Activated CD8-positive, alpha-beta memory T cell treated with anti-CD3 and anti-CD28 coated beads for 1 hour (primary cell): ENCODE measurements at places on chromosomes 11 and 22.

- DNase-seq = no peak
These were observed 802 bp downstream of the KBTBD3 start for GRCh38 chr11:106076171-106076918.

- DNase-seq = no peak
These were observed 12.0 kb upstream of the APOL4 start for GRCh38 chr22:36213586-36213985.

GRCh38 chr22:19035474-19036228 is 86.6 kb downstream of the DGCR2 start:
- no peak for DNase-seq

DNA sequence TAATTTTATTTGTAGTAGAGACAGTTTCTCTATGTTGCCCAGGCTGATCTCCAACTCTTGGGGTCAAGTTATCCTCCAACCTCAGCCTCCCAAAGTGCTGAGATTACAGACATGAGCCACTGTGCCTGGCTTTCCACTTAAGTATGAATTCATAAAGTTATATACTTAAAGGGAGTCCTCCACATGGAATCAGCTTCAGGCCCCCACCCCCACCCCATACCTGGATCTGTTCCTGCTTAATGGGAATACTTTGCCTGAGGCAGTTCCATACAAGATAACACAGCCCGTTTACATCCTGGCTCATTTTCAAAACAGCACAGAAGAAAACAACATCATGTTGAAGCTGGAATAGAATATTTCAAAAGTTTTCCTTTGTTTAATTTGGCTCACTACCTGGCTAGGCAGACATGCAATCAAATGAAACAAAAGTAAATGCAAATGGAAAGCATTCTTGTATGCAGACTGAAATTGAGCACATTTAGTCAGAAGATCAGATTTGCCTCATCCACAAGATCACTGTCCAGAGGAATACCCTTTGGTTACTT is 82.4 kb downstream of the FAT3 start:
- DNase-seq = no peak

DNA sequence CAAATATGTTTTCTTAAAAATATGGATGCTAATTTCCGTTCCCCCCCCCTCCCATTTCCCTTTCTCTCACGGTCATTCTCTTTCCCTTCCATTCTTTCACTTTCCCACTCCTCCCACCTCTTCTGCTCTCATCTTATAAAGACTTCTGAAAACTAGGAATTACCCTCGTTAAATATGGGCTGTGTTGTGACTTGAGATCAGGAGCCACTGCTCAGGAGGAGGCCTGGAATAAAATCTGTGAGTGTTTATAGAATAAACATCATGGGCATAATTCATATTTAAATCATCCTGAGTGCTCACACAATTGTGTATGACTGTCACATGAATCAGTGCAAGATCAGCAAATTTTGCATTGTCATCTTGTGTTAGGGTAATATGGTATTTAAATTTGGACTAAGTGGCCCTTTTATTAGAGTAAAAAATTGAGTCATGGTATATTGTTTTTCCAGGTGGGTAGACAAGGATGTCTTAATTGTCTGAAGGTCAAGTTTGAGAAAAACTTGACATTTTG is 208.0 kb downstream of the DDX10 start:
- DNase-seq = no peak

DNA sequence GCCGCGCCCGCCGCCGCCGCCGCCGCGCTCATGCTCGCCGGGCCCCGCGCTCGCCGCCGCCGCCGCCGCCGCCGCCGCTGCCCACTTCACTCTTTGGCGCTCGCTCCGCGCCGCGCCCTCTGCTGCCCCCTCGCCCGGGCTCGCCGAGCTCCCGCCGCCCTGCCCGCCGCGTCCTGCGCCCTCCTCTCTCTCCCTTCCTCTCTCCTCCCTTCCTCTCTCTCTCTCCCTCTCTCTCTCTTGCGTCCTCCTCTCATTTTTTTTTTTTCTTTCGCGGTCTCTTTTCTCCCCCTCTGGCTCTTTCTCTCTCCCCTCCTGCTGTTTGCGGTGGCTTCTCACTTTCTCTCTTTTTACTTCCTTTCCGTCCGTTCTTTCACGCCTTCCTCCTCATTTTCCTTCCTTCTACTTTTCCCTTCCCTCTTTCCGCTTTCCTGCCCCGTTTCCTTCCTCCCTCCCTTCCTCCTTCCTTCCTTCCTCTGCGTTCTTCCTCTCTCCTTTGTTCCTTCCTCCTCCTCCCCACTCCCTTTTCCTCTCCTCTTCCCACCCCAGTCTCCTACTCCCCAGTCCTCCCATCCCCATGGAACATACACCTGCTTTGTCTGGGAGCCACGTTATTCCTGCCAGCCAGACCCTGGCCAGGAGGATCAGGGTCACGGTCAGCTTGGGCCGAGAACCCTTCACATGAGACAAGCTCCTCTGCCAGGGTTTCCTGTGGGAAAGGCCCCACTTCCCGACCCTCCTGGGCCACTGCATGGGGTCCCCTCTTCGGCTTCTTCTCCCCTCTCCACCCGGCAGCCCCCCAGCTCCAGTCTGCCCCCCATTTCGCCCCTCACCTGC is 19.3 kb upstream of the SHISAL1 start:
- no peak for DNase-seq

- no peak for DNase-seq
These were observed 113.6 kb downstream of the SIK3 start for GRCh38 chr11:116984589-116984988.

- DNase-seq = no peak
These were observed 1121.6 kb downstream of the BRD1 start for GRCh38 chr22:48705917-48706605.

DNA sequence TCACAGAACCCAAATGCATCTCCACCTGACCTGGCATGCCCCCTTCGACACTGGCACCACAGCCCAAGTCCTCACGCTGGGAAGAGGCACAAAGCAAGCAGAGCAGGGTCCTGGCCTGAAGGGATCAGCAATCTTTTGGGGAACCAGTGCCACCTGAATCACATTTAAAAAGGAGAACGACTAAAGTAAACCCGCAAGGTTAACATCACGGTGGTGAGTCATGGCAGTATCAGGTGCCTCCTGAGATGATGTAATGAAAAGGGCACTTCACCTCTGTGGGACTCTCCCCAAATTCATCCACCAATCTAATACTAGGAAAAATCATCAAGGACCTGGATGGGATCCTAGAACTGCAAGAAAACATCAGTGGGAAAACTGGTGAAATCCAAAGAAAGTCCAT is 44.9 kb downstream of the PACSIN2 start:
- DNase-seq = no peak

DNA sequence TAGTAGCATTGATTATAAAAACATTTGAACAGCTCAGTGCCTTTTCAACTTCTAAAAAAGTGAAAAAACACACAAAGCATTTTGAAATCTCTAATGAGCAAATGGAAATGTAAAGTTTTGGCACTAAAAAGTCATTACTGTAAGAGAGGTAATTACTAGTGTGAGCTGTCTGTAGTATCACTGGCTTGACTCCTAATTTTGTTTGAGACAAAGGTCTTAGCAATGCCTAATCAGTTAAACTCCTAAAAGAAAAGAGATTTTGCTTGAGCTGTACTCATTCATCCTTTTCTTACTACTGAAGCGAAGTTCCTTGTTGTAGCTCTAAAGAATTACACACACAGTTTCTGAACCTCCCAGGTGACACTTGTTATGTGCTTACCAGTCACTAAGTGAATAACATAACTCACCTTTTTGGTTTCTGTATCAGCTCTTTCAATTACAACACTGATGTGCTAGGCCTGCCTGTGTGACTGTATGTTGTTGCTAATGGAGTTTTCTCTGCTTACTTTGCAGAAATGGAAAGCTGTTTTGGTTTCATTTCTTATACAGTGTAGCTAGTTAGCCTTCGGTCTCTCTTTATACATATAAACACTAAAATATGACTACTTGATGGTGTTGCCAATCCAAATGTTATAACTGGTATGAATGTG is 924.4 kb upstream of the TENM4 start:
- no peak for DNase-seq

GRCh38 chr22:20013382-20013871 is 3.2 kb downstream of the ARVCF start:
- DNase-seq = peak; percentile 27

GRCh38 chr22:26573026-26573662 is 16.8 kb downstream of the TPST2 start:
- DNase-seq = no peak

DNA sequence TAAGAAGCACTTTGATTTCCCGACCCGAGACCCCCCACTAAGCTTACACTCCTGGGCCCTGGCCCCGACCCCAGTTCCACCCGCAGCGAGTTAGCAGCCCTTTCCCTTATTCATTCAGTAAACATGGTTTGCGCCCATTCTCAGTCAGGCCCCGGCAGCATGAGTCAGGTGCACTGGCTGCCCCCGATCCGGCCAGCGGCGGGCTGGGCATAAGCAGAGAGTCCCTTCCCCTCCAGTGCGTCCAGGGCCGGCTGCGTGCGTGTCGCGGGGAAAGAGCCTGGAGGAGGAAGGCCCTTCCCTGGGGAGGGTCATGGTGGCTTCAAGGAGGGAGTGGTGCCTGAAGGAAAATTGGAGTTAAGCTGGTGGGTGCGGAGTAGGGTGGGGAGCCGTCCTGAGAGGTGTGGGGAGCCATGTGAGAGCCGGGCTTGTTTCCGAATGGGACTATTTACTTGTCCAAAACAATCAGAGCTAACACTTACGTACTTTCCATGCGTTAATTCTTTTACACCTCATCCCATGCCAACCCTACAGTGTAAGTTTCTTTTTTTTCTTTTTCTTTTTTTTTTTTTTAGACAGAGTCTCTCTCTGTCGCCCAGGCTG is 657 bp downstream of the IGHMBP2 start:
- no peak for DNase-seq

- no peak for DNase-seq
These were observed 14.5 kb downstream of the MAP6 start for GRCh38 chr11:75654314-75654713.

GRCh38 chr11:17401316-17401715 is 12.9 kb upstream of the KCNJ11 start:
- DNase-seq = no peak

DNA sequence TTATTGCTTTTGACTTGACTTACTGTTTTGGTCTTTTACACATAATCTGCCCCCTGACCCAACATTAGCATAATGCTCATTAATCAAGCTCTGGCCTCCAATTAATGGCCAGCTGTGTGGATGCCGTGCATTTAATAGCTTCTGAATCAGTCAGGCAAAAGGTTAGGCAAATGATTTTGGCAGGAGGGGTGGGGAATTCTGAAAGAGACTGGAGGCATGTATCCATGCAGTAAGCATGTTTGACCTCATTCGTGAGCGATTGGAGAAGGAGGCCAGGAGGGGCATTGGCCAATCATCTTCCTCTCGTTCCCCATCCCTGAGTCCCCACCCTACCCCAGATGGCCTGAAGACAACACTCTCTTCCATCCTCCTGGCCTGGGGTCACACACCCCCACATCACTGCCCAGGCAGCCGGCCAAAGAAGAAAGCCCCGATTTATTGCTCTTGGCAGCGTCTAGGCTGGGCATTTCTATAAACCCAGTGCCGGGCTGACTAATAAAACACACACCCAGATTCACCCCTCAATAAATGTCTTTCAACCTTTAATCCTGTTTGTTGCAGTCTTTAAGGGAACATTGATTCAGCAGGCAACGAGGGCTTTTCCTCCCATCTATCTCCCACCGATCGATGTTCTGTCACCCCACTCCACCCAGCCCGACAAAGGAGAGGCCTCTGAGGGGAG is 150.0 kb downstream of the OPCML start:
- DNase-seq = no peak

- DNase-seq = no peak
These were observed at the start of gene OR9I1 for GRCh38 chr11:58125469-58125868. Gene OR9I1 (minus strand): TSS chr11:58125530. CDS start chr11:58119444, 6,086 bp downstream.
